ENCODE measurements at places on chromosomes 1 and 21.
A peak's percentile ranks its signal among the peaks of the same experiment; 100 is the strongest.

DNA sequence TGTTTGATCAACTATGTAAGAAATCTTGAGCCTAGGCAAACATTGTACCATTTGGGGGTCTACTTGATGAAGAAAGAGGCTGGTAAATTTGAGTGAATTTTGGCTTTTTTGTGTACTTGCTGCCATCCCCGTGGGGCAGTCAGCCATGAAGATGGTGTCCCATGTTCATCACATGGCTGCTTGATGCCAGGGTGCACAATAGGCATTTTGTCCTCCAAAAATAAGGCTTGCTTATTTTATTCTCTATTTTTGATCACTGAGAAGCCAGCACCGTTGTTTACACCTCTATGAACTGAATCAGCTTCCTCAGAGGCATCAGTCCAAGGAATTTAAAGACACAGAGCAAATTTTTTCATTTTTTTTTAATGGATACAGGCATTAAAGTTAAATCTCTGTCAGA, 1195.7 kb downstream of the AMY1C start:
- DNase-seq = no peak

DNA sequence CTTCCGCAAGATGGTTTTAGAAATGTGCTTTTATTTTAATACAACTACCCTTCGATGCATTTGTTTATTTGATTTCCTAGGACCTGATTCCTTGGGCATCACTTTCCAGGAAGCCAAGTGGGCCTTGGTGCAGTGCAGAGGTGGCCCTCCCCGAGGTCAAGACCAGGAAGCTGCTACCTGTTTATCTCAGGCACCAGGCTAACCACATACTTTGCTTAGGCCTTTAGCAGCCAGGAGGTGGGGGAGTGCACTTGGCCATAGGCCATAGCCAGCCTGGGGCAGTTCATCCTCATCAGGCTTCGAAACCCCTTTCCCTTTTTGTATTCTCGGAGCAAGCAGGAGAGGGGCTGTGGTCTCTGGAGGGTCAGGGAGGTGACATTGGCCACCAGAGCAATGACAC, 45.4 kb downstream of the SMYD2 start:
- no peak for DNase-seq

GRCh38 chr1:105317976-105318375, 1568.3 kb downstream of the AMY1C start:
- no peak for DNase-seq

GRCh38 chr1:211534545-211535291, 42.8 kb upstream of the RD3 start:
- DNase-seq = no peak

GRCh38 chr1:171965777-171966176, 124.5 kb downstream of the DNM3 start:
- no peak for DNase-seq

GRCh38 chr1:90579212-90579802, 137.8 kb downstream of the BARHL2 start:
- no peak for DNase-seq

DNA sequence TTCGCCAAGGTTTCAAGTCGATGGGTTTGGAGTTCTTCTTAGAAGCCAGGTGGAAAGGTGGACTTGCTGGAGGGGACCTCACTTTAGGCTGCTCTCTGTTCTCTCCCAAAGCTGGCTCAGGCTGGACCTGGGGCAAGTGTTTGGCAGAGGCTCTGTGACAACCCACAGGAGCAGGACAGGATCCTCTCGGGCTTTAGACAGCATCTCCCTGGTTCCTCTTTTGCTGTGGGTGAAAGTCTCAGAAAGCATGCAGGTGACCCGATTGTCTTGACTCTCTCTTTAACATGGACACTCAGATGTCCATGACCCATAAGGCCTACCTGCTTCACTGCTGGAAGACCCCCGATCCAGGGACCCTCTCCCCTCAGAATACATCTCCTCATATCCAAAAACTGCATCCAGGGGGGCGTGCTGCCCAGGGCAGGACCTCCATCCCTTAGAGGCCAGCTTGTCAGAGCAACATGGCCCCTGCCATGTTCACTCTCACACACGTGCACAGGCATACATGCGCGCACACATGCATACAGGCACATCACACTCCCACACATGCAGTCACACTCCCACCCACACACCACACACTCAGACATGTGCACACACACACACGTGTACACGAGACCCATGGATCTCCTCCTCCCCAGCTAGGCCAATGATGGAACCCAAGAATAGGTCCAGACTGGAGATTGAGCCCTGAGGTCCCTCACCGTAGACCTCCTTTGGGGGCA, 21.3 kb downstream of the MRPL37 start:
- DNase-seq = no peak

GRCh38 chr21:41674402-41674801, 92.5 kb downstream of the RIPK4 start:
- DNase-seq = no peak

GRCh38 chr21:42567214-42567555, 53.5 kb downstream of the SLC37A1 start:
- DNase-seq = no peak

DNA sequence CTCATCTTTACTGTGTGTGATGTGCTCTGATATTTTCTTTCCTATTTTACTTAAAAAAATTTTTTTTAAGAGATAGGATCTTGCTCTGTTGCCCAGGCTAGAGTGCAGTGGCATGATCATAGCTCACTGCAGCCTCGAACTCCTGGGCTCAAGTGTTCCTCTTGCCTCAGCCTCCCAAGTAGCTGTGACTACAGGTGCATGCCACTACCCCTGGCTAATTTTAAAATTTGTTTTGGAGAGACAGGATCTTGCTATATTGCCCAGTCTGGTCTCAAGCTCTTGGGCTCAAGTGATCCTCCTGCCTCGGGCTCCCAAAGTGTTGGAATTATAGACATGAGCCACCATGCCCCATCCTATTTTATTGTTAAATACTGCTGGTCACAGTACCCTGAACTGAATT, 67.4 kb downstream of the FOXD2 start:
- no peak for DNase-seq

GRCh38 chr1:6612641-6613360, 730 bp upstream of the PHF13 start:
- no peak for DNase-seq

DNA sequence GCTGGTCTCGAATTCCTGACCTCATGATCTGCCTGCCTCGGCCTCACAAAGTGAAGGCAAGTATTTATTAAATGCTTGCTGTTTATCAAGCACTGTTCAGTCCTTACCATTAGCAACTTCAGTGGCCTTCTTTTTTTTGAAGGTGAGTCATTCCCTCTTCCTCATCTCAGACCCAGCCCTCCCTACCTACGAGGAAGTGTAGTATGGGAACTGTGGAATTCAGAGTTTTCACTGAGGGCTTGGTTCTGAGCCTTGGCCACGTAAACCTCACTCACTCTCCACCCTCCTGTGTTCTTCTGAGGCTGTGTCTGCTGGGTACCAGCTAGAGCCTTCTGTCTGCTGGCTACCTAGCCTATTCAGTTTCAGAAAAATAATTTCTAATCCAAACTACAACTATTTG, 218.3 kb upstream of the SGIP1 start:
- DNase-seq = no peak

DNA sequence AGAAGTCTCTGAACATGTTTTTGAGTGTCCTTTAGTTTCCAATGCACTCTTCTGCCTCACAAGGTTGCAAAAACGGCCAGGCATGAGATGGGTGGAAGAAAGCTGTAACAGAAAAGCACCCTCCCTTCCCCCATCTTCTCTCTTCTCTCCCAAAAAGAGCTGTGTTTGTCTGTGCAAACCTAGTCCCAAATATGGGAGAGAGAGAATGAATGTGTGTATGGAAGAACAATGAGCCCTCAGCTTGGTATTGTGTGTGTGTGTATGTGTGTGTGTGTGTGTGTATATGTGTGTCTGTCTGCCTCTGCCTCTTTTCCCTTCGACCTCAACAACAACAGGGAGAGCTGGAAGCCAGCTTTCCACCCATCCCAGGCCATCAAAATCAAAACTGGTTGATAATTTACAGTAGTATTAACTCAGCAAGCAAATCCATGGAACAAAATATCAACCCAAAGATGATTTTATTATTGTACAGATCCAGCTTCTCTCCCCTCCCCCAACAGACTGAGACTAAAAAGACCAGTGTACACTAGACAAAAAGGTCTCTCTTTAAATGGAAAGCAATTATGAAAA, 1.8 kb downstream of the RERE start:
- DNase-seq = peak; percentile 85

DNA sequence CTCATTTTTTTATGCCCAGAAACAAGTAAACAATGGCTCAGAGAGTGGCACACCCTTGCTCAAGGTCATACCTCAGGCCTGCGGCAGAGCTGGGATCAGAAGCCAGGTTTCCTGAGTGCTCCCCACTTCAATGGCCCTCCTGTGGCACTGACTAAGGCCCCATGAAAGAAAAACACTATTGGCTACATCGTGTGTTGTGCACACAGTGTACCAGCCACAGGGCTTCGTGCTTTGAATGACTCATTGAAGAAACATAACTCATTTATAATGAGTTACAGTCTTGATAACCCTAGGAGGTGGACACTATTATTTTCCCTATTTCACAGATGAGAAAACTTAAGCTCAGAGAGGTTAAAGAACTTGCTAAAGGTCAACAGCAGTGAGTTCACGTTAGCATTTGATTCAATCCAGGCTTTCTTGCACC, 91.2 kb downstream of the TRABD2B start:
- DNase-seq = no peak

Data from hippocampal formation (tissue), 2 donors.